ENCODE measurements at places on chromosomes 1 and 21. TPM values are rescaled to one million over a fixed set of nuclear protein-coding genes. Genes with fewer than 3 reads are reported as not detected.

- H3K27me3 ChIP-seq, result no peaks in the 10 kb centered on the region
- no peak for DNase-seq
- H3K4me3 ChIP-seq, result no peak overlapping the region
- H3K27ac ChIP-seq, result no peak overlapping the region
- no peaks in the 10 kb centered on the region for H3K4me1 ChIP-seq
Observed at GRCh38 chr1:72636631-72637030, 354.3 kb upstream of the NEGR1 start.

DNA sequence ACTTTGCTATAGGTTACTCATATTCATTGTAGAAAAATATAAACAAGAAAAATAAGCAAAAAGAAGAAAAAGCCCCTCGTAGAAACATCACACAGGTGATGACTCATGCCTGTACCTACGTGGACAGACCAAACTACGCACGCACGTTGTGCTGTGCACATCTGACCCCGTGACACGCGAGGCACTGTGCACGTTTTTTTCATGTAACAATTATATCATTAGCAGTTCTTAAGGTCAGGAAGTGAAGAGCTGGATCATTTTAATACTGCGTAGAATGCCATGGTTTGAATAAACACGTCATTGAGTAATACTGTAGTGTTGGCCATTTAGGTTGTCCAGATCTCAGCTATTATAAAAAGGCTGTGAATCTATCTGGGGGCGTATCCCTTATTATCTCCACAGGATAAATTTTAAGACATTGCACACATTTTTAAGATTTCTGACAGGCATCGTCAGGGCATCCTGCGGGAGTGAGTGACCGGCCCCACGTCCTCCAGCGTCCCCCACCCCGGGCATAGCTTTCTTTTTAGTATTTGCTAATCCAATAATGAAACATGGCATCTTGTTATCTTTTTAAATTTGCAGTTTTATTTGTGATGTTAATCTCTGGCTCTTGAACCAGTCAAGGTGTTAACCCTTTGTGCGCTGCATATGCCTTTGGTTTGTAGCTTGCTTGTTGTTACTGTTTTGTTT, 23.4 kb upstream of the ADARB1 start:
- H3K27me3 ChIP-seq, result peaks cover 8% of the 10 kb centered on the region
- no peaks in the 10 kb centered on the region for H3K4me1 ChIP-seq
- no peaks in the 10 kb centered on the region for H3K36me3 ChIP-seq
- no peak for DNase-seq
- no peak overlapping the region for H3K4me3 ChIP-seq

DNA sequence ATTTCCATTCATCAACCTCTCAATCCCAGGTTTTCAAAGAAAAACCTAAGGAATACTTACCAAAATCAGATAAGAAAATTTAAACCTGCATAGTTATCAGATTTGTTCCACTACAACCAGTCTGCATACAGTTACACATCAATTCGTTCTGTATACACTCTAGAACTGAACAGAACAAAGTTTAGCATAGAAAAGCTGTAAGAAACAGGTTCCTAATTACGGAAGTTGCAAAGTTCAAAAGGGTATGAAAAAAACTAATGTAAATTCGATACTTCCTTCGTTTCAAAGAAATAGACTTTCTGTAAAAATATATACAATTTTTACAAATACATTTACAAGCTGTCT, 3.1 kb downstream of the MCL1 start:
- no peak for DNase-seq
- peaks cover 49% of the 10 kb centered on the region for H3K4me1 ChIP-seq

DNA sequence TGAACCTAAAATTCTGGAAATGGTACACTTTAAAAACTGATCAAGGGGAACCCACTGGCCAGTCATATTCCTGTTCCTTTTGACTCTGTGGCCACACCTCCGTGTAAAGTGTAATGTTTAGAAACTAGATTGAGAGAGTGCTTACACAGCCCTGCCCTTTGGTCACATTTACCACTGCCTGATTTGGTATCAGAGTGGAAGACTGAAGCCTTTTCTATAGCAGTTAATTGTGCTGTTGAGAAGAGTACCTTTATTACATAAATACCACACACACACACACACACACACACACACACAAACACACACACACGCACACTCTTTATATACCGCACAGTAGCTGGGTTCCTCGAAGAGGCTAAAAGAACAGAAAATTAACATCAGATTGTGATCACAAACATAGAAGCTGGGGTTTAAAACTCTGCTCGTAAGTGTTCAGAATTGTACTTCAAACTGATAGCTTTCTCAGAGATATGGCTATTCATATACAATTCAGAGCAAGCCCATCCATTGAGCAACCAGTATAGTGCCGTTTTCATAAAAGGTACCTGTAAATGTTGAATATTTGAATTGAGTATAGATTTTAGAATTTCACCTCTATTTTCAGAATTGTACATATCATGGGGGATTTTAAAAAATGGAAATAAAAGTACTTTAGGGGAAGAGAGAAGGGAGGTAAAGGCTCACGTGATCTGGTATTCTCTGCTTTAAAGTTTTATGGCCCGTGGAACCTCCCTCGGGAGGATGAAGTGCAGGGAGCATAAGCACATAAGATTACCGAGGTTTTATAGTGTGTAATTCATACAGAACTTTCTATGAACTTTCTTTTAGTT, 37.5 kb downstream of the CAMTA1 start:
- peaks cover 11% of the 10 kb centered on the region for H3K36me3 ChIP-seq
- H3K4me3 ChIP-seq, result no peak overlapping the region
- no peak overlapping the region for H3K27ac ChIP-seq
- H3K4me1 ChIP-seq, result peaks cover 35% of the 10 kb centered on the region
- no peaks in the 10 kb centered on the region for H3K27me3 ChIP-seq
- DNase-seq, result peak; percentile 5

- H3K4me3 ChIP-seq, result no peak overlapping the region
- H3K27me3 ChIP-seq, result peaks cover 3% of the 10 kb centered on the region
- peaks cover 7% of the 10 kb centered on the region for H3K4me1 ChIP-seq
- DNase-seq, result no peak
Observed at GRCh38 chr1:236083650-236084385, 18.9 kb upstream of the NID1 start.

DNA sequence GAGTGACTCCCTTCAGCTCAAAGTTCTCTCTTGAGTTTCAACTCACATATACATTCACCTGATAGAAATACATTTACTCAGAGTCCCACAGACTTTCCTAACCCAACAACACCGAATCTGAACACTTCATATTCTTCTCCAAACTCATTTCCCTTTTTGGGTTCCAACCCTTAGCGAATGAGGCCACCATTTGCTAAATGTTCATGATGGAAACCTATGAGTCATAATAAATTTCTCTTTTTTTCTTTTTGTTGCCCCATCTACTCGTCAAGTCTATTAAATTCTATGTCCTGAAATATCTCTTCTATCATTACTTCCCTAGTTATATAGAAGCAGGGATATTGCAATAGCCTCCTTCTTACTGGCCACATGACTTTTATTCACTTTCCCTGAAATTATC, 100.1 kb downstream of the HLX start:
- no peak overlapping the region for H3K27ac ChIP-seq
- H3K36me3 ChIP-seq, result no peaks in the 10 kb centered on the region
- H3K4me1 ChIP-seq, result no peaks in the 10 kb centered on the region
- no peak for DNase-seq
- H3K27me3 ChIP-seq, result no peaks in the 10 kb centered on the region

DNA sequence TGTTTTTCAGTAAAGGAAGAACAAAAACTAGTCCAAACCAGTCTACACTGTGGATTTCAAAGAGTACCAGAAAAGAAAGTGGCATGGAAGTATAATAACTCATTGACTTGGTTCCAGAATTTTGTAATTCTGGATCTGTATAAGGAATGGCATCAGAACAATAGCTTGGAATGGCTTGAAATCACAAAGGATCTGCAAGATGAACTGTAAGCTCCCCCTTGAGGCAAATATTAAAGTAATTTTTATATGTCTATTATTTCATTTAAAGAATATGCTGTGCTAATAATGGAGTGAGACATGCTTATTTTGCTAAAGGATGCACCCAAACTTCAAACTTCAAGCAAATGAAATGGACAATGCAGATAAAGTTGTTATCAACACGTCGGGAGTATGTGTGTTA, 21.3 kb downstream of the CHODL start:
- H3K27me3 ChIP-seq, result no peaks in the 10 kb centered on the region
- H3K27ac ChIP-seq, result no peak overlapping the region
- no peak for DNase-seq
- no peak overlapping the region for H3K4me3 ChIP-seq
- H3K4me1 ChIP-seq, result no peaks in the 10 kb centered on the region

GRCh38 chr1:173148971-173149370, 58.2 kb downstream of the TNFSF4 start:
- DNase-seq, result no peak
- H3K27me3 ChIP-seq, result peaks cover 2% of the 10 kb centered on the region
- no peak overlapping the region for H3K4me3 ChIP-seq
- no peak overlapping the region for H3K27ac ChIP-seq
- H3K36me3 ChIP-seq, result peaks cover 12% of the 10 kb centered on the region
- peaks cover 19% of the 10 kb centered on the region for H3K4me1 ChIP-seq

GRCh38 chr1:19079541-19080472, 123.3 kb upstream of the IFFO2 start:
- no peaks in the 10 kb centered on the region for H3K27me3 ChIP-seq
- peaks cover 78% of the 10 kb centered on the region for H3K36me3 ChIP-seq
- peaks cover 15% of the 10 kb centered on the region for H3K4me1 ChIP-seq

- peak overlapping the region; percentile 73 for H3K27ac ChIP-seq
- no peaks in the 10 kb centered on the region for H3K27me3 ChIP-seq
- H3K36me3 ChIP-seq, result no peaks in the 10 kb centered on the region
- no peak for DNase-seq
- H3K4me1 ChIP-seq, result no peaks in the 10 kb centered on the region
Observed at GRCh38 chr1:1461721-1462317, 9.7 kb upstream of the ATAD3B start.

DNA sequence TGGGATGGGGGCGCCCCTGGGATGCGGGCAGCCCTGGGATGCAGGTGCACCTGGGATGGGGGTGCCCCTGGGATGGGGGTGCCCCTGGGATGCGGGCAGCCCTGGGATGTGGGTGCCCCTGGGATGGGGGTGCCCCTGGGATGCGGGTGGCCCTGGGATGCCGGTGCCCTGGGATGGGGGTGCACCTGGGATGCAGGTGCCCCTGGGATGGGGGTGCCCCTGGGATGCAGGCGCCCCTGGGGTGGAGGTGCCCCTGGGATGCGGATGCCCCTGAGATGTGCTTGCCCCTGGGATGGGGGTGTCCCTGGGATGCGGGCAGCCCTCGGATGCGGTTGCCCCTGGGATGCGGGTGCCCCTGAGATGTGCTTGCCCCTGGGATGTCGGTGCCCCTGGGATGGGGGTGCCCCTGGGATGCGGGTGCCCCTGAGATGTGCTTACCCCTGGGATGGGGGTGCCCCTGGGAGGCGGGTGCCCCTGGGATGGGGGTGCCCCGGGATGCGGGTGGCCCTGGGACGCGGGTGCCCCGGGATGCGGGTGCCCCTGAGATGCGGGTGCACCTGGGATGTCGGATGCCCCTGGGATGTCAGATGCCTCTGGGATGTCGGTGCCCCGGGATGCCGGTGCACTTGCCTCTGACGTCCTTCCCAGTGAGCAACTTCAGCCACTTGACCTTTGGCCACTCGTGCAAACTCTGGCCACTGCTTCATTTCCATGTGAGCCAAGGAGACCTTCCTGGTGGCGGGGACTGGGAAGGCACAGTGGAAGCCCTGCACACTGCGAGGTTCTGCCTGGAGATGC, 37.3 kb upstream of the SLC19A1 start:
- no peak overlapping the region for H3K27ac ChIP-seq
- H3K4me3 ChIP-seq, result no peak overlapping the region
- H3K27me3 ChIP-seq, result no peaks in the 10 kb centered on the region
- H3K36me3 ChIP-seq, result no peaks in the 10 kb centered on the region

DNA sequence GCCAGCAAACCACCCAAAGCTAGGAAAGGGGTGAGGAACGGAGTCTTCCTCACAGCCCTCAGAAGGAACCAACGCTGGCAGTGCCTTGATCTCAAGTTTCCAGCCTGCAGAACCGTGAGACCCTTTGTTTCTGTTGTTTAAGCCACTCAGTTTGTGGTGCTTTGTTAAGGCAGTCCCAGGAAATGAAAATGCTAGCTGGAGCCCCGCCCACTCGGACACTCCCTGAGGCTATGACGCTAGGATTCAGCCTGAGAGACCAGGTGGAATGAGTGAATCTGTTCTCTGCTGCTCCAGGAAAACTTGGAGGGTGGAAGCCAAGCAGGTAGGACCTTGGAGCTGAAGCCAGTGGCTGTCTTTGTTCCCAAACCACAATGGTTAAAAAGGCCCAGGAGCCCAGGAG, 196.5 kb upstream of the POU3F1 start:
- H3K27me3 ChIP-seq, result peaks cover 3% of the 10 kb centered on the region
- no peak overlapping the region for H3K27ac ChIP-seq
- DNase-seq, result no peak
- H3K36me3 ChIP-seq, result no peaks in the 10 kb centered on the region

DNA sequence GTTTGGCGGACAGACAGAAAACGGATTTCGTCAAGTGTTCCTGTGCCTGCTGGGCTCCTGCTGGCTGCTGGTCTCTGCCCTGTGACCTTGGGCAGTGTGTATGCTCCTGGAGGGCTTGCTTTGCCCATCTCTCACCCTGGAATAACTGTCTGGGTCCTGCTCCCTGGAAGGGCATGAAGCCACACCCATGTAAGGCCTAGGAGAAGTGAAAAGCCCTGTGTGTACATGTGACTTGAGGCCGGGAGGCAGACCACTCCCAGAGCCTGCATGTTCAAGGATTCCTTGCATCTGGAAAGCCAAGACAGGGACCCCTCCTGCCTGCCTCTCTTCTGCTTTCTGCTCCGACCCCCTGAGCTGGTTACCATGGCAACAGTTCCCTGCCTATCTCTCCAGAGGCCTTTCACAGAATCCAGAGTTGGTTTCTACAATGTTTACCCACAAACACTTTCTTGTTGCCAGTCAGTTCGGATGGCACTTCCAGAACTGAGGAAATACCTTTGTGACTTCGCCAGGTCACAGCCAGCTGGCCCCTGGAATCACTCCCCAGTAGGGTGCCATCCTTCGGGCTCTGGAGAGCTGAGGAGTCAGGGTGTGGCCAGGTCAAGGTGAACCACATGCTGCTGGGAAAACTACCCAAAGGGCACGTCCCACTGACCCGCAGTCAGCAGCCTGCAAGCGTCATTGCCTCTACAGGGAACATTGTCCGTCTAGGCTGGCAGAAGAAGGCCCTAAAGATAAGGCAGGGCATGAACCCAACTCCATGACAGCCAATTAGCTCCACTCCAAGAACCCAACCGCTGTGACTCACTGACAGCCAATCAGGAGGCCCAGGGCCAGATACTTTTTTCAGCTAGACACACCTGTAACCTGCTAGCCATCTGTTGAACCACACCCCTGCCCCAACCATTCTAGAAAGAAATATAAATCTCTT, 14.7 kb upstream of the GPR37L1 start:
- H3K27ac ChIP-seq, result no peak overlapping the region
- H3K4me1 ChIP-seq, result no peaks in the 10 kb centered on the region
- H3K36me3 ChIP-seq, result no peaks in the 10 kb centered on the region

The RPE65 gene
- total RNA-seq, result not detected

The SPRR5 gene
- not detected for total RNA-seq
